GM13977 (cell line): ENCODE measurements at places on chromosomes 6 and 20.

DNA sequence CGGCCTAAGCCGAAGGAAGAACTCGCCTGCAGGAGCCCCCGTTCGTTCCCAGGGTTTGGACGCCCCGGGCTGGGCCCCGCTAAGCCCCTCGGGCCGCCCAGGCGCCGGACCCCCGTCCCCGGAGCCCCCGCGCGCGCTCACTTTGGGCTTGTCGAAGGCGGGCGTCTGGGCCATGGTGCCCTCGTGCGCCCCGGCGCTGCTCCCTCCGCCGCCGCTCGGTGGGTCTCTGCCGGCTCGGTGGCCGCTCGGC is 140 bp downstream of the ADA start:
- no peak for DNase-seq

DNA sequence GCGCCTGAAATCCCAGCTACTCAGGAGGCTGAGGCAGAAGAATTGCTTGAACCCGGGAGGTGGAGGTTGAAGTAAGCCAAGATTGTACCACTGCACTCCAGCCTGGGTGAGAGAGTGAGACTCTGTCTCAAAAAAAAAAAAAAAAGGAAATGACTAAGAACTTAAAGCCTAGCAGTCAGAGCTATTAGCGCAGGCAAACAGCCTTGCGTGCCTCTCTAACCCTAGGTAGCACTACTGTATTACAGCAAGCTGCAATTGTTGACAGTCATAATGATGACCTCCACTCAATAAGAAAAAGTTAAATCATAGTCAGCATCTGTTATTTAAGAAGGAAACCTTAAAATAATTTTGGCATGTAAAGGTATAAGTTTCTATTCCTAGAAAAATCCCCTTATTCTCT is 14.4 kb downstream of the GSS start:
- DNase-seq, result no peak

- no peak for DNase-seq
Measured at GRCh38 chr20:31638317-31638716, 605 bp downstream of the COX4I2 start.

- DNase-seq, result no peak
Measured at GRCh38 chr6:1633366-1634021, 23.8 kb downstream of the FOXC1 start.

GRCh38 chr6:4732691-4733315 is 43.4 kb upstream of the CDYL start:
- no peak for DNase-seq

GRCh38 chr6:36621371-36621855 is 27.3 kb downstream of the SRSF3 start:
- no peak for DNase-seq

DNA sequence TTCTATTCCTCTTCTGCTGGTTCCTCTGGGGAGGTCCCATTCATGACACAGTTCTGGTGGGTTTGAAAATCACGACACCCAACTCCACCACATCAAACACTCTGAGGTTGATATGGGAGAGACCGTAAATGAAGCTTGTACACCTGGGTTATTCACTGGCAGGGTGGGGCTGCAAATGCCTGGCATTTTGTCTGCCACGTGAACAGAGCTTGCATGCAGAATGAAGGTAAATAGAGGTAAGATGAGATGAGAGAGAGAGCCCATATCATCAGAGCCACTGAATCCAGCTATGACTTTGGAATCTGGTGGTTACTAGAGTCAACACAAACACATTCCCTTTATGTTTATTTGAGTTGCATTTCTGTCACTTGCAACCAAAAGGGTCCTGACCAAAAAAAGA is 97.4 kb downstream of the BANF2 start:
- no peak for DNase-seq

- DNase-seq, result no peak
Measured at GRCh38 chr20:19256906-19257595, 44.6 kb downstream of the SLC24A3 start.
